ENCODE measurements at places on chromosomes 5 and 9.
A peak's percentile ranks its signal among the peaks of the same experiment; 100 is the strongest.

GRCh38 chr9:108673386-108673785 lies 182.4 kb downstream of the ACTL7B start:
- DNase-seq: peak; percentile 79

DNA sequence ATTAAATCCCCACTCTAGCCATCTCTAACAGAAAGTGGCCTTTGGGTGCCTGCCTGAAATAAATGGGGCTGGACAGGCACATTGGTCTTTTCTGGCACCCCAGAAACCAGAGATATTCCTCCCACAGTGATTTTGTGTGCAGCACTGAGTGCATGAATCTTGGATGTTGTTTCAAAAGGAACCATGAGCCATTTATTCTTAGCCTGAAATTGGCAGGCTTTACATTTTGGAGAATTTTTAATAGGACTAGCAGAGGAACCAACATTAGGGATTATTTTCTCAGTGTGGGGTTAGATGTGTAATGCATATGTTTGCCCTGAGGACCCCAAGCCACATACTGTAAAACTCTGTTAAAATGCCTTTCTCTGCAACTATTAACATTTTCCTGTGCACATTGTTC lies 451.3 kb downstream of the NFIB start:
- DNase-seq: no peak

DNA sequence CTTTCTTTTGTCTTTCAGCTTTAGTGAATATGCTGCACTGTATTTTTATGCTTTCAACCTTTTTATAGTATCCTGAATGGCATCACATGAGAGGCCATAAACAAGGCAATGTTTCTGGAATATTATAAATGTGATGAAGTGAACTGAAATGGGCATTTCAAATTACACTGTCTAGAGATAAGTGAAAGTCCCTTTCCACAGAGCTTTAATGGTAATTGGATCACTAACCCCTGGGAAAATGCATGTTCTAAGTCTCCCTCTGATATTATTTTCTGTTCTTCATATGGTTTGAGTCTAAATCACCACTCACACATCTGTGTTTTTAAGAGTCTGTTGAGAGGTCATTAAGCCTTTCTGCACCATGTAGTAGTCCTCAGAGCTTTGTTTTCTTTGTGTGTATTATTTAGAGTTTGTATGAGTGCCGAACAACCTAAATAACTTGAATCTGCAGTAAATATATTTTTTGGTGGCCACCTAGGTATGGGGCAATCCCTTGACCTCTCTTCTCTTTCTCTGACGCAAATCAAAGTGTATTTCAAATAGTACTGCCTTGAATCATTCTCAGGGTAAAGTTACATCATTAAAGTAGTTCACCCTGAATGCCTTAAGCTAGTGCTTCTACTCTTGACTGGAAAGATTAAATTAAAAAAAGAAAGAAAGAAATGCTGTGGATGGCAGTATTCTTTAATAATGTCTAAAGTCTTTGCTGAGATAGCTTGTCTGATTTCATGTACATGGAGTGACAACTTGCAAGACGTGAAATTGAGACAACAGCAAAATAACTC lies 1931.0 kb upstream of the CDH6 start:
- DNase-seq: no peak

- DNase-seq: no peak
These were observed 106.8 kb downstream of the MAPKAP1 start for GRCh38 chr9:125600194-125600593.

- no peak for DNase-seq
These were observed 438.4 kb downstream of the RAB3C start for GRCh38 chr5:59021286-59021673.

- no peak for DNase-seq
These were observed 286.6 kb downstream of the CRB2 start for GRCh38 chr9:123642291-123643278.

DNA sequence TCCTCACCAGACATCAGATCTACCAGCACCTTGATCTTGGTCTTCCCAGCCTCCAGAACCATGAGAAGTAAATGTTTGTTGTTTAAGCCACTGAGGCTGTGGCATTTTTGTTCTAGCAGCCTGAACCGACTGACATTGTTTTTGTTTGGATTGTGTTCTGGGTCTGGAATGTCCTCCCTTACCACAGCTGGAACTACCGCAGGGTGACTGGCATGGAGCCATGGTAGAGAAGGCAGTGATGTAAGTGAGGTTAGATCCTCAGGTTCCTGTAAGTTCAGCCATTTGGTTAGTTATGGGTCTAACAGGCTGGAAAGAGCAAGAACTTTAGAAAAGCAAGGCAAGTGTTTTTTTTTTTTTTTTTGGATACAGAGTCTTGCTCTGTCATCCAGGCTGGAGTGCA lies 209.3 kb downstream of the DAB2IP start:
- peak; percentile 92 for DNase-seq
